ENCODE measurements at places on chromosomes 2 and 18.
A peak's percentile ranks its signal among the peaks of the same experiment; 100 is the strongest.

DNA sequence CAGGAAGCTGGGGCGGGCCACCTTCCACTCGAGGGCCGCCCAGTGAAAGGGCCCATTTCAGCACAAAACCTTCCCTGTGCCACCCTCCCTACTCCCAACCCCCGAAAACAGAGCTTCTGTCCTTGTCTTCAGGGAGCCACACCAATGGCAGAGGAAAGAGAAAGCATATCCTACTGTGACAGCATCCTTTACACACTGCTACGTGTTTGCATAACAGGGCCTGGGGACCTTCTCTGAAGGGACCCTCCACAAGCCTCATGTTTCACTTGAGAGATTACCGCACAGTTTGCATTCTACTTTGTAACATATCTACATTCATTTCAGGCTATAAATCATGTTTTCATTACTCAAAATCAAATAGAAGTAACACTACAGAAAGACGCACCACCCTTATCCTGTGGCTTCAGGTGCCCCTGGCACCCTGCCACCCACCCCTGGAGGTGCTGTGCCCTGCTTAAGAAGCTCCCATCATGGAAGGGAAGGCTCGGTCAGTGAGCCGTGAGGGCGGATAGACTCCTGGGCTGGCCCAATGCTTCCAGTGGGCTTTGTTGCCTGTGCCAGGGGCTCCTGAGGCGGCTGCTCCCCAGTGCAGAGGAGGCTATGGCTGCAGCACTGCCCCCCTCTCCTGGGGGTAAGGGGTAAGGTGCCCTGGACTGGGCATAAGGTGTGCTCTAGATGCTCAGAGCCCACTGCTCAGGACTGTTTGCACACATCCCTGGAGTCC is 52.0 kb downstream of the EIPR1 start:
- no peak for DNase-seq

- no peak for DNase-seq
Measured at GRCh38 chr2:144472046-144472412, 47.9 kb downstream of the ZEB2 start.

DNA sequence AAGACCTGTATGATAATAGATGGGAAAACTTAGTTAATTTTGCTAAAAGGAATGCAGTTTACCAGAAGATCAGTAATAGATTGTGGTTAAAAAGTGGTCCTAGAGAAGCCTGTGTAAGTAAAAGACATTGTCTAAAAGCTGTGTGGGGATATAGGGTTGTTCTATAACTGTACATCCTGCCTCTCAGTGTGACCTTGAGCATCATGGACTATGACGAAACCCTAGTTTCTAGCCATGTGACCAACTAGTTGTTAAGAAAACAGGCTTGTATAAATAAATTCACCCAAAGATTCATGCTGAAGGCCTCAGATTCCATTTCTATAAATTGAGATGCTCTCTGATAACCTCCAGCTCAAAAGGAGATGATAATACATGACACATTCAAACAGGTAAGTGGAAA is 160.7 kb downstream of the IKZF2 start:
- no peak for DNase-seq

- DNase-seq, result no peak
Measured at GRCh38 chr2:219020604-219021365, 20.5 kb downstream of the CFAP65 start.

- no peak for DNase-seq
Measured at GRCh38 chr2:25682082-25682481, 8.7 kb upstream of the DTNB start.

GRCh38 chr2:202091476-202091875 is 18.4 kb downstream of the KIAA2012 start:
- no peak for DNase-seq

GRCh38 chr2:111178730-111179405 is 58.2 kb downstream of the BCL2L11 start:
- DNase-seq, result no peak

GRCh38 chr2:178227187-178227586 is 32.9 kb downstream of the OSBPL6 start:
- DNase-seq, result no peak

- no peak for DNase-seq
Measured at GRCh38 chr18:46452820-46453219, 204.2 kb downstream of the LOXHD1 start.

DNA sequence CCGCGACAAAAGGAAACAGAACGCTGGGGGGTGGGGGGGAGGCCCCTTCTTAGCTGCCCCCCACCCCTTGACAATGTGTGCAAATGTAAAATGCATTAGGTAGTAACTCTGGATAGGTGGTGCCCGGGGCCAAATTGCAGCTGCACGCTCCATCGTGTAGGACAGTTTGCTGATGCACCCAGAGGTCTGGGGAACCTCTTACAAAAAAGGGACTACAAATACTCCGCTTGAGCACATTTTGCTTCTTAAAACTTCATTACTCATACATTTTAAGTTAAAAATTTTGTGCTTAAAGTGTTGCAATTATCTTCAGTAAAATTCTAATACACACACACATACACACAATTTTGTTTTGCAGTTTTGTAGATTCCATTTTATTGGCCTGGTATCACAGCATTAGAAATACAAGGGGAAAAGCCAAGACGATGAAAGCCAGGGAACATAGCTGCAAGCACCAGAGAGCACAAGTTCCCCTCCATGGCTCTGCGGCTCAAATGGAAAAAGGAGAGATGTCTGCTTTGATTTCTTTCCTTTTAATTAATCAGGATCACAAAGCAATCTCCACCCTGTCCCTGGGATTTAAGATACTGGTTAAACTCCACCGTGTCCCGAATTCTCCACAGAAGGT is 582.1 kb downstream of the ZEB2 start:
- DNase-seq, result no peak

GRCh38 chr2:169397697-169398096 is 35.4 kb upstream of the LRP2 start:
- DNase-seq, result no peak

DNA sequence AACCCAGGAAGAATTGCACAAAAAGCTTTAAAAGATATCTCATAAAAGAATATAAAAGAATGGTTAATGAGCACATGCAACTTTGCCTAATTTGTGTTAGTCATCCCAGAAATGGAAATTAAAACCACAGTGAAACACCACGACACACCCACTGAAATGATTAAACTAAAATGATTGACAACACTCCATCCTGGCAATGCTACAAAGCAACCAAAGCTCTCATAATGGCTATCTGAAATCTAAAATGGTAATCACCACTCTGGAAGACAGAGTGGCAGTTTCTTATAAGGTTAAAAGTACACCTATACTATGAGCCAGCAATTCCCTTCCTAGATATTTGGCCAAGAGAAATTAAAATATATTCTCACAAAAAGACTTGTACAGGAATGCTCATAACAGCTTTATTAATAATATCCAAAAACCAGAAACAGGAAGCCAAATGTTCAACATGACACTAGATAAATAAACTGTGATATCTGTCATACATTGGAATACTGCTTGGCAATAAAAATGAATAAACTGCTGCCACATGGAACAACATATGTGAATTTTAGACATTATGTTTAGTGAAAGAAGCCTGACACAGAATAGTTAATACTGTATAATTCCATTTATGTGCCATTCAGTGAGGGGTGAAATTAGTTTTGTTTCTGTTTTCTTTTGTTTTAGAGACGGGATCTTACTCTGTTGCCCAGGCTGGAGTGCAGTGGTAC is 105.3 kb upstream of the BCL2L11 start:
- DNase-seq, result no peak

DNA sequence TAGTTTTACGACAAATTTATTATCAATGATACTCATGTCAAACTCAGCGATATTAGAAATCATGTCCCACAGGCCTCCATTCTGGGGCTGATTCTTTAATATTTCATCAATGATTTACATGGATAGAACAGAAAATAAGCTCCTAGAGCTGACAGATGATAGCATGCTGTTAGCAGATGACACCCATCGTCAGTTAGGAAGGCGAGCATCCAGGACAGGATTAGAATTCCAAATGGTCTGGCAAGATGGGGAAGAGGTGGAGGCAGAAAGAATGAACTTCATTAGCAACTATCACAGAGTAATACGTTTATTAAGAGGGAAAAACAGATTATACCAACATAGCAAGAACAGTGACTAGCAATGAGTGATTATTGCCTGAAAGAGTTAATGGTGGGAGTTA is 46.2 kb upstream of the ACVR1 start:
- no peak for DNase-seq

- DNase-seq, result no peak
Measured at GRCh38 chr2:11007331-11008264, 95.9 kb downstream of the KCNF1 start.

DNA sequence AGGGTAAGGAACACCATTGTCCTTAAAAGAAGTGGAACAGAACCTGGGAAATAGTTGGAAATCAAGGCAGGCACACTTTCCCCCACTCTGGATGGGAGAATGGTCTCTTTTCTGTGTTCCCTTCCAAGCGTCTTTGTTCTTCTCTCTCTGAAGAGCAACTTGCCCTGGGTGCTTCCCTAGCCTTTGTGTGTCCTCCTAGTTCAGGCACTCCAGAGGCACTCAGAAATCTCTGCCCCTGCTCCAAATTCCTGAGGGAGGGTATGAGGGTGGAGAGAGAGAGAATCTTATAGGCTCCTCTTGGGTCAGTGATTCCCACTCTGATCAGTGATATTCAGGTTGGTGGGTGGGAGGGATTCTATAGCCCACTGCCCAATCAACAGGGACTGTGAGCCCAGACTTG is 8.8 kb upstream of the SIX2 start:
- DNase-seq, result no peak

DNA sequence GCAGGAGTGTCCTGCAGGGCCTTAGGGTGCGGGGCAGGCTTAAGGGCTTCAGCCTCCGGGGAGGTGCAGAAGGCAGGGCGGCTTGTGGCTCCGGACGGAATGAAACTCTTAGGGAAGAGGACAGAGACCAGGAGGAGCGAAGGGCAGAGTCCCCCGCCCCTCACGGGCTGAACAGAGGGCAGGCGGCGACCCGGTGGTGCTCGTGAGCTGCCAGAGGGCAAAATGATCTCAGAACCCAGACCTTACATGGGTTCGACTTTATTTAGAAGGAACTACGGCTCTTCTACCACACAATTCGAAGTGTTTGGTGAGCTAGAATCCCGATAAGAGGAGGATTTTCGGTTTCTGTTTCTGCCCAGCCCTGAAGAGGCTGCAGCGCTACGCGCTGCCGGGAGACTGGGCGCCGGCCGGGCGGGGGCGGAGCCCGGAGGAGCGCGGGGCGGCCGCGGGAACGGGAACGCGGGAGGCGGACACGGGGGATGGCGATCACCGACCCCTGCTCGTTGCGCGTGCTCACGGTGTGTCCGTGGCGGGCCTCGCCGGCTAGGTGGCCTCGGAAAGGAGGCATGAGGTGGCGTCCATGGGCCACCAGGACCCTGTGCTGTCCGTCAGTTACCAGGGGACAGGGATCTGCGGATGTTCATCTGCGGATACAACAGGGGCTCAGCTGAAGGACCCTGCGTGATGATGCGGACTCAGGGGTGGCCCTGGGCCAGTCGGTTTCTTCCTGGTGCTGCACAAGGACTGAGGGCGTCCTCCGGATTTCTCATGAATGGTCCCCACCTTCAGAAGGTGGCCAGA is 4.2 kb upstream of the SP100 start:
- peak; percentile 72 for DNase-seq

Data from NCI-H510A (cell line).